Daoy (cell line): ENCODE measurements at places on chromosomes 3 and 15. TPM values are rescaled to one million over a fixed set of nuclear protein-coding genes. Genes with fewer than 3 reads are reported as not detected.

Gene ATP13A5
- 0.30 TPM in 1 of 2 replicates, not detected in the other for total RNA-seq

Gene GOLGA6A
- 0.06 TPM in 1 of 2 replicates, not detected in the other for total RNA-seq

Gene GRM2
- total RNA-seq: not detected in 2 replicates

Gene GOLGA6B
- not detected in 2 replicates for total RNA-seq

Gene MYZAP
- 1.2 and 1.4 TPM in 2 replicates for total RNA-seq

Gene PTX3
- 48.3 and 49.5 TPM in 2 replicates for total RNA-seq
